ENCODE measurements at places on chromosomes 13 and 19.

DNA sequence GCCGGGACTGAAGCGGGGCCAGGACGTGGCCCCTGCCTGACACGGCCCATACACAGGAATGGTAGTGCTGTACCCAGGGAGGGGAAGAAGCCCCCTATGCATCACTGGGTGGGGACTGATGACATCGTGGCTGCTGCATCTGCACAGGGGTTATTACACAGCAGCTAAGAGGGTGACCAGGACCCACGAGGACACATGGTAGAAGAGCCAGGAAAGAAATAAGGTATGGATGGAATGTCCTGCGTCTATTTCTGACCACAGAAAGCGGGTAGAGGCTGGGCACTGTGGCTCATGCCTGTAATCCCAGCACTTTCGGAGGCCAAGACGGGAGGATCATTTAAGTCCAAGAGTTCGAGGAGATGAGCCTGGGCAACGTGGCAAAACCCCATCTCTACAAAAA, 24.1 kb downstream of the DCAF15 start:
- DNase-seq, result no peak

DNA sequence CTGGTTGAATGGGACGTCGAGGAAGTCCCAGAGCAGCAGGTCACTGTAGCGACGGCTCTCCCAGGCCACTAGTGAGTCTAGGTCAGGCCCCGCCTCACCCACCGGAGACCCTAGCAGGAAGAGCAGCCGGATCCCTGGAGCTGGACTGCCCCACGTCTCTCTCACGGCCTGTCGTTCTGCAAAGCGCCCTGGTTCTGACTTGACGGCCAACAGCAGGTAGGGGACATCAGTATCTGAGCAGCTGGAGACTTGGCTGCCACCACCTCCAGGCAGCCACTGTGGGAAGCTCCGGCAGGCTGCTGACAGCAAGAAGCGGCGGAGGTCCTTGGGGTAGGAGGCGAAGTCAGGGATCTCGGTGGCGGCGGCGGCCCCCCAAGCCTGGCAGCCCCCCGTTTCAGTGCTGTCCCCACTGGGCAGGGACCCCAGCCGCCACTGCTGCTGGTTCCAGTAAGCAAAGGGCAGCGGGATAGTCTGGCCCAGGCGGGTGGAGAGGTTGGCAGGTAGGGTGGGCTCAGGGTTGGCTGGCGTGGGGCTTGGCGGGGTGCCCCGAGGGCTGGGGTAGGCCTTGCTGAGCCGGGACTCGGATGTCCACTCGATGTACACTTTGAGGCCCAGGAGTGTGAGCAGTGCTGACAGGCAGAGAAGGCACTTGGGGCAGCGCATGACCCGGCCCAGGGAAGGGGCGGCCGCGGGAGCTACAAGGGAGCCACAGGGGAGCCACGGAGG, 895 bp downstream of the B3GNT8 start:
- DNase-seq, result no peak

DNA sequence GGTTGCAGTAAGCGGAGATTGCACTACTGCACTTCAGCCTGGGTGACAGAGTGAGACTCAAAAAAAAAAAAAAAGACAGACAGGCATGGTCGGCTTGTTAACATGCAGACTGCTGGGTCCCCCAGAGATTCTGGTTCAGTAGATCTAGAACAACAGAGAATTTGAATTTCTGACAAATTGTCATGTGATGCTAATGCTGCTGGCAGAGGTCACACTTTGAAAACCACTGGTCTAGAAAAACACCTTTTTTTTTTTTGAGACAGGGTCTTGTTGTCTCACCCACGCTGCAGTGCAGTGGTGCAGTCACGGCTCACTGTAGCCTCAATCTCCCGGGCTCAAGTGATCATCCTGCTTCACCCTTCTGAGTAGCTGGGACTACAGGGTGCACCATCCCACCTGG, 7.7 kb upstream of the LRFN3 start:
- DNase-seq, result no peak

DNA sequence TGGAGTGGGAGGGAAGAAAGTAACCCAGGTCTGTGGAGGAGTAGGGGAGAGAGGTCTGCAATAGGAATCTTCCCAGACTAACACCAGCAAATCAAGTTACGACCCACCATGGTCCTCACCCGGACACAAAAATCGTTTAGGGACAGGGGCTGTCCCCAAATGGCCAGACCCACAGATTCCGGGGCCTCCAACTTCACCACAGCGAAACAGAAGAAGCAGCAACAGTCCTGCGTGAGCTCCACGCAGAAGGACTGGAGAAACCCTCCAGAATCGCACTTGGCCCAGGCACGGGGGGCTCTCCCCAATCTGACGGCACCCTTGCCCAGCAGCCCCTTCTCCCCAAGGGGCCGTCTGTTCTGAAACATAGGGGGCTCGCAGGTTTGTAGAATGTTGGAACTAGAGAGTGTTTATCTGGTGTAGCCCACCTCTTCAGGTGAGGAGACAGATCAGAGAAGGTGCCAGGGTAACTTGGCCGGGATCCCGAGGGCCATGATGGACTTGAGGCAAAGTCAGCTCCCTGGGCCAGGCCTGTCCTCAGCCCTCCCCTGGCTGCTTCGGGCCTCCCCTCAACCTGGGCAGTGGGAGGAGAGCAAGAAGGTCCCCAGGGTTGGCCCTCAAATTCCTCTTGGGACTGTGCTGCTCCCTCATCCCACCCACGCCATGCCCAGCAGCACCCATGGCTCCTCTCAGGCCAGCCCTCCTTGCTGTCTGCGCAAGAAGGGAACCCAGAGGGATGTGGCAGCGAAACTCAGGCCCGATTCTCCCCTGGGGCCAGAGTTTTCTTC, 82.5 kb upstream of the GPR183 start:
- DNase-seq, result no peak

GRCh38 chr19:51020988-51021651, 1.6 kb upstream of the KLK10 start:
- DNase-seq, result no peak

- DNase-seq, result no peak
Observed at GRCh38 chr19:14081797-14082674, 3.5 kb downstream of the C19orf67 start.

DNA sequence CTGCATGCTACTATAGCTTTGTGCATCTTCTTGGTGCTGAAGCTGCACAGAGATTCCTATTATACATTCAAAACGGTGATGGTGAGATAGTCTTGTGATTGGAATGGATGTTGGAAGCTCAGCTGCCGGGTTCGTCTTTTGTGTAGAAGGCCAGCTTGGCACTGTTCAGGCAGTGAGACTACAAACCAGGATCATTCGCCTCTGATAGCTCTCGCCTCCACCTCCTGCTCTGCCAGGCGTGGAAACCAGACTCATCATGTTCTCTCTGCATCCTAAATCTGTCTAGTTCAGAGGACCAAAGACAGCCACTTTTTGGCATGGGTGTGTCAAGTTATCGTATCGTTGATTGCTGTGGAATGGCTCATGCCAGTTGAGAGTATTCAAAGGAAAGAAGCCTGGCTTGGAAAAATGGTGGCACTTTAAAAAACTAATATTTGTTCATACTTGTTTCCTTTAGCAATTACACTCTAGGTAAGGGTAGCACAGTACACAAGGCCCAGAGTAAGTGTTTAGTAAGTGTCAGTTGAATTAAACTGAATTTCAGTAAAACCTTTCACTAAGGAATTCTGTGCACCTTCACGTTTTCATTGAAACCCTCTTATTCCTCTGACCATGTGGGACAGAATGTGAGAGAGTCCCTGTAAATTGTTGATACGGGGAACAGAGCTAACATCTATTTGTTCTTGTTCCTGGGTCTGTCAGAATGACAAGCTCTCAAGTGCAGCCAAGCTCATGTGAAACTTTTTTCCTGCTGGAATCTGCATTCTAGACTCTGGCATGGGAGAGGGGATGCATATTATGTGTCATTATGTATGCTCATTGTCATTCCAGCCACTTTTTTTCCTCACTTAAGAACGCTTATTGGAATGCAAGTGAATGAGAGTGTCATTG, 69.8 kb downstream of the DPY19L3 start:
- no peak for DNase-seq

GRCh38 chr13:64239372-64239771, 2823.7 kb upstream of the PCDH20 start:
- peak; percentile 36 for DNase-seq

GRCh38 chr13:23384111-23384510, 49.4 kb downstream of the SACS start:
- DNase-seq, result no peak

GRCh38 chr19:19670070-19670551, 1.5 kb downstream of the ZNF101 start:
- DNase-seq, result no peak

GRCh38 chr19:17889609-17890214, 18.0 kb downstream of the SLC5A5 start:
- no peak for DNase-seq
